Sigmoid colon (tissue), 7 donors: ENCODE measurements at places on chromosomes 7 and 10. TPM values are rescaled to one million over a fixed set of nuclear protein-coding genes. Genes with fewer than 3 reads are reported as not detected.

- DNase-seq: no peak
- H3K36me3 ChIP-seq: no peaks in the 10 kb centered on the region
- H3K27ac ChIP-seq: no peak overlapping the region
Measured at GRCh38 chr7:143435266-143435665, 8.0 kb upstream of the TAS2R60 start.

- no peak overlapping the region for H3K4me3 ChIP-seq
- H3K36me3 ChIP-seq: no peaks in the 10 kb centered on the region
- DNase-seq: no peak
Measured at GRCh38 chr7:100785878-100786277, 41.4 kb downstream of the EPHB4 start.

DNA sequence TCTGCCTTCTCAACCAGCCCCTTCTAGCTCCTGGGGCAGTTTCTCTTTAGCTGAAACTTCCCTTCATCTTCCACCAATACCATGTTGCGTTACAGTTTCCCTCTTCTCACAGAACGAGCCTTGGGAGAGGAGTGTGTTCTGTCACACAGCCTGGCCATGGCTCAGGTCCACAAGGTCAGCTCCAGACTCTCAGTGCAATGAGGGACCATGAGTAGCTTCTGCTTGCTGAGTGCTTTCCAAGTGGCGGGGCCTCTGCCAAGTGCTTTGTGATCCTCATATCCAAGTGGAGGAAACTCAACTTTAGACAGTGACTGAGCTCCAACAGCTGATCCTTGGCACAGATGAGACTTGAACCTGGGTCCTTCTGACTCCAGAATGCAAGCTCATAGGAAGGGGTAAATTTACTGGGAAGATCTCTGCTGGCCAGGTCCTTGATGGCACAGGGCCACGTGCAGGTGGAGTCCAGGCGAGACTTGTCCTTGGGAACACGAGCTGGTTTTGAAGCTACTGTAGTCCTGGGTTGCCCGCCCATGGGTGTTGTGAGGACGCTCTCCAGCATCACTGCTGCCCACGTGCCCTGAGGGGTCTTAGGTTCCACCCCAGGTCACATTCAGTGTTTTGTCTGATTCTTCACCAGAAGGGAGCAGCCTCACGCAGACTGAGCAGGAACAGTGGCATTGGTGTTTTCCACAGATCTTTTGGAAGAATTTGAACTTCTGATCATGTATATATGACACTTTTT, 238.0 kb downstream of the EBF3 start:
- no peaks in the 10 kb centered on the region for H3K4me1 ChIP-seq
- DNase-seq: no peak
- H3K36me3 ChIP-seq: no peaks in the 10 kb centered on the region
- no peaks in the 10 kb centered on the region for H3K27me3 ChIP-seq

- no peak overlapping the region for H3K4me3 ChIP-seq
- H3K27me3 ChIP-seq: no peaks in the 10 kb centered on the region
- DNase-seq: no peak
- H3K36me3 ChIP-seq: no peaks in the 10 kb centered on the region
- H3K4me1 ChIP-seq: no peaks in the 10 kb centered on the region
- no peak overlapping the region for H3K27ac ChIP-seq
Measured at GRCh38 chr7:111958896-111959295, 247.3 kb downstream of the DOCK4 start.

- no peak overlapping the region for H3K27ac ChIP-seq
- H3K4me1 ChIP-seq: peaks cover 18% of the 10 kb centered on the region
- H3K36me3 ChIP-seq: no peaks in the 10 kb centered on the region
Measured at GRCh38 chr10:79979310-79979975, 30.5 kb upstream of the SFTPD start.

DNA sequence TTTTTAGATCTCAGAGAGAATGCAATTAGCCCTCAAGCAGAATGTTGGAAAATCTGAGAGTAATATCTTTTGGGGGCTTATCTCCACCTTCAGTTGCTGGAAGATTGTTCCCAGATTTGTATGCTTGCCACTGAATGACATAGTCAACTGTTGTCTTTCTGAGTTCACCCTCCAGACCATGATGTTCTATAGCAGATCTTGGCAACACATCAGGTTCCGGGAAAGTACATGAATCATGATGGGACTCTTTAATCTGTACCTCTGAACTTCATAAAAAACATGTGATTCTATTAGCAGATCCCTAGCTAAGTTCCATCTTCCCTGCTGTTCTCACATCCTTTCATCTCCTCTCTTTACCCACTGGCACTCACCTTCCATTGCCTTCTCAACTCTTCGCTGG, 68.9 kb downstream of the PLCE1 start:
- H3K27ac ChIP-seq: no peak overlapping the region
- no peaks in the 10 kb centered on the region for H3K27me3 ChIP-seq
- no peaks in the 10 kb centered on the region for H3K4me1 ChIP-seq

DNA sequence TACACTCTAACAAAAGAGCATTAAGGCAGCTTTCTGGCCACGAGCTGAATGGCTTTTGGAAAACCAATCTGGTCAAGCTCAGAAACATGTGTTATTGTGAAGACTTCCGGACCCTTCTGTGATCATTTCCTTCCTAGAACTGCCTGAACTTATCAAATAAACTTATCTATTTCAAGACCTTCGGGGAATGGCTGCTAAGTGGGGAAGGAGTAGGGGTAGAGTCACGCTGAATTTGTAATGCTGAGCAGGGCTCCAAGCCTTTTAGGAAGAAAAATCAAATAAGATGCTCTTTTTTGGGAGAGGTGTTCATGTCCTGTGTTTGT, 56.6 kb downstream of the PAPSS2 start:
- H3K4me1 ChIP-seq: no peaks in the 10 kb centered on the region
- no peaks in the 10 kb centered on the region for H3K27me3 ChIP-seq
- no peaks in the 10 kb centered on the region for H3K36me3 ChIP-seq

DNA sequence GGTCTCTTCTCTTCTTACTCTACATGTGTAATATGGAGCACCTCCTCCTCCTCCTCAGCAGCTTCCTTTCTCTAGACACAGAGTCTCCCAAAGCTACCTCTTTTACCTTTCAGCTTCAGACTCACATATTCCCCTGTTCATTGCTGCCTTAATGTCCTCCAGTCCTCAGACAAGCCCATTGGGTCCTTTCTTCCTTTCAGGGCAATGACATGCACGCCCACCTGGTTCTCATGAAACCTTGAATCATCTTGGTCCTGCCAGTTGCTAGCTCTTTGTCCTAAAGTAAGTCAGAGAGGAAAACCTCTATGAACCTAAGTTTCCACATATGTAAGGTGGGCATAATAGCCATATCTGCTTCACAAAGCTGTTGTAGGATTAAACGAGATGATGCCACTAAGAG, 227.0 kb downstream of the RPS24 start:
- no peak overlapping the region for H3K4me3 ChIP-seq
- no peaks in the 10 kb centered on the region for H3K36me3 ChIP-seq
- no peaks in the 10 kb centered on the region for H3K27me3 ChIP-seq
- DNase-seq: no peak
- peaks cover 10% of the 10 kb centered on the region for H3K4me1 ChIP-seq

GRCh38 chr7:118872568-118872967, 648.1 kb downstream of the ANKRD7 start:
- no peak for DNase-seq
- H3K4me3 ChIP-seq: no peak overlapping the region
- no peaks in the 10 kb centered on the region for H3K36me3 ChIP-seq
- no peaks in the 10 kb centered on the region for H3K27me3 ChIP-seq
- H3K4me1 ChIP-seq: no peaks in the 10 kb centered on the region
- H3K27ac ChIP-seq: no peak overlapping the region

DNA sequence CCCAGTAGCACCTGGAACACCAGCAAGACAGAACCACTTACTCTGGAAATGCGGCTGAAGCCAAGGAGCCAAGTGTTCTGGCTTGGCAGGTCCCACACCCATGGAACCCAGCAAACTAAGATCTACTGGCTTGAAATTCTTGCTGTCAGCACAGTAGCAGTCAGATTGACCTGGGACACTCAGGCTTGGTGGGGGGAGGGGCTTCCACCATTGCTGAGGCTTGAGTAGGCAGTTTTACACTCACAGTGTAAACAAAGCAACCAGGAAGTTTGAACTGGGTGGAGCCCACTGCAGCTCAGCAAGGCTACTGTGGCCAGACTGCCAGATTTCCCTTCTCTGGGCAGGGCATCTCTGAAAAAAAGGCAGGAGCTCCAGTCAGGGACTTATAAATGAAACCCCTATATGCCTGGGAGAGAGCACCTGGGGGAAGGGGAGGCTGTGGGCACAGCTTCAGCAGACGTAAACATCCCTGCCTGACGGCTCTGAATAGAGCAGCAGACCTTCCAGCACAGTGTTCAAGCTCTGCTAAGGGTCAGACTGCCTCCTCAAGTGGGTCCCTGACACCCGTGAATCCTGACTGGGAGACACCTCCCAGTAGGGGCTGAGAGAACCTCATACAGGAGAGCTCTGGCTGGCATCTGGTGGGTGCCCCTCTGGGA, 121.2 kb downstream of the MTERF1 start:
- no peaks in the 10 kb centered on the region for H3K27me3 ChIP-seq
- H3K27ac ChIP-seq: no peak overlapping the region
- no peak for DNase-seq
- H3K4me1 ChIP-seq: no peaks in the 10 kb centered on the region

DNA sequence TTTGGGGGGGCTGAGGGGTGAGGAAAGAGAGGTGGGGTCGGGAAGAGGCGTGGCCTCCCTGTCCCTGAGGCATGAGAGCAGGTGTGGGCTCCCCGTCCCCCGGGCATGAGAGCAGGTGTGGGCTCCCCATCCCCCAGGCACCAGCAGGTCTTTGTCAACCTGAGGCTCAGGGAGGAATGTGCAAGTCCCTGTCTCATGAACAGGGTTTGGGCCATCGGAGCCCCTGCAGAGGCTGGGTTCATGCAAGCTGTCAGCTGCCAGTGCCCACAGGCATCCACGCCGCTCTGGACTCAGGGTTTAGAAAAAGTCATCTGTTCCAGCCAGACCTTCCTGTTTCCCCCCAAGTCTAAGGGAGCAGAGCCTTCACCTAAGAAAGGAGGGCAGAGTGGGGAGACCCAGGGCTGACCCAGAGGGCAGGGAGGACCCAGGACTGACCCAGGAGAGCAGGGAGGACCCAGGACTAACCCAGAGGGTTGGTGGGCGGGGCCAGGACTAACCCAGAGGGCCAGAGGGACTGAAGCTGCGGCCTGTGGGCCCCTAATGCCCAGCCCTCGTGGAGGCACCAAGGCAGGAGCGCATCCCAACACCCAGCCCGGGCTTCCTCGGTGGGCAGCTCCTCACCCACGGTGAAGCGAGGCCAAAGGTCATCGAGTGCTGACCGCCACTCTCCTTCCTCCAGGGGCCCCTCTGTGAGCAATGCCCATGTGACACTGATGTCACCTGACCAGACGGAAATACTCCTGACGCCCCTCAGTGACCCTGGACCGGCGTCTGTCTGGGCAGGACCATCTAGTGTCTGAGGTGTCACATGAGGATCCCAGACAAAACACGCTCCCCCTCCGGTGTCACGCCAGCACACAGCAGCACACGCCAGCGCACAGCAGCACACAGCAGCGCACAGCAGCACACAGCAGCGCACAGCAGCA, 28.9 kb upstream of the GPR146 start:
- no peak overlapping the region for H3K4me3 ChIP-seq
- H3K27ac ChIP-seq: no peak overlapping the region

DNA sequence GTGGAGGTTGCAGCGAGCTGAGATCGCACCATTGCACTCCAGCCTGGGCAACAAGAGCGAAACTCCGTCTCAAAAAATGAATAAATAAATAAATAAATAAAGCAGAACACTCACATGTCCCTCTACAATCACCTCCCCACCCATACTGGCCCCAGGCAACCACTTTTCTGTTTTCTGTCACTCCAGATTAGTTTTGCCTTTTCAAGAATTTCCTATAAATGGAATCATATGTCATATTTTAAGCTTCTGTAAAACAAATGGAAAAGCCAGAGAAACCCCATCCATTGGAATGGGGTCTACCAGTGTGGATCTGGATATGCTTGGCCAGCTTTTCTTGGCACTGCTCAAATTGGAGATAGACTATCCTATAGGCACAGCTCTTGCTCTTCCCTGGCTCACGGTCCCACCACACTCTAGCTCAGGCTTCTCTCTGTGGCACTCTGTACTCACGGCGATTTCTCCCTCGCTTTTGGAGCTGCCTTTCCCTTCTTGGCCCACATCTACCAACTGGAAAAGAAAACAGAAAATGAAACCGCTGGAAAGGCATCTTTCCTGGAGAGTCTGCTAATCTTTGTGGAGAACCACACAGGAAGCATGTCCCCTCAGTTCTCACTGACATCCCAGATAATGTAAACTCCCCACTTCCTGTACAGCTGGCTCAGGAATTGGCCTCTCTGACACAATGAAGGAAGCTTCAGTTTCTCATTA, 210.1 kb downstream of the JCAD start:
- H3K36me3 ChIP-seq: no peaks in the 10 kb centered on the region
- H3K4me3 ChIP-seq: no peak overlapping the region
- H3K27ac ChIP-seq: peak overlapping the region; percentile 83
- no peaks in the 10 kb centered on the region for H3K4me1 ChIP-seq

GRCh38 chr7:1041551-1042491, 2.5 kb upstream of the GPR146 start:
- H3K4me1 ChIP-seq: peaks cover 46% of the 10 kb centered on the region
- no peak for DNase-seq
- H3K36me3 ChIP-seq: no peaks in the 10 kb centered on the region
- H3K4me3 ChIP-seq: no peak overlapping the region
- no peaks in the 10 kb centered on the region for H3K27me3 ChIP-seq

DNA sequence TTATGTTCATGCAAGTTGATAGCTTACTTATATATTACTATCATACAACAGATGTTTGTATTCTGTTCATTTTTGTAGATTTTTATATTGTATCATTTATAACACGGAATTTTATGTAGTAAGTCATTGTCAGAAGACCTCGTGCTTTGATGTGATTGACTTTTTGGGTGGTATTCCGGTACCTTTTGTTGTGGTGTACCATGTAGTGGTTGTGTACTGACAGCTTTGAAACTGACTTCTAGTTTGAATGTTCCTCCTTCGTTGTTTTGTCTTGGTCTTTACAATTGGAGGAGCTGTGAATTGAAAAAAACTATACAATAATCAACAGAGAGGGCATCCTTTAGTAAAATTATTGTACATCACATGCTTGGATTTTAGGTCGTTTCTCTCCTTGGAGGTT, 61.5 kb downstream of the WAC start:
- H3K27me3 ChIP-seq: no peaks in the 10 kb centered on the region
- no peak overlapping the region for H3K4me3 ChIP-seq
- H3K4me1 ChIP-seq: peaks cover 29% of the 10 kb centered on the region
- H3K27ac ChIP-seq: no peak overlapping the region
- H3K36me3 ChIP-seq: peaks cover 35% of the 10 kb centered on the region

The CPA2 gene
- not detected for total RNA-seq

The ASAH2 gene
- total RNA-seq: under 0.01 TPM

The NRG3 gene
- total RNA-seq: 0.82 TPM
